ENCODE measurements at places on chromosomes 16 and 17.
A peak's percentile ranks its signal among the peaks of the same experiment; 100 is the strongest.

- no peak for DNase-seq
Measured at GRCh38 chr17:1414001-1414574, 14.1 kb upstream of the YWHAE start.

DNA sequence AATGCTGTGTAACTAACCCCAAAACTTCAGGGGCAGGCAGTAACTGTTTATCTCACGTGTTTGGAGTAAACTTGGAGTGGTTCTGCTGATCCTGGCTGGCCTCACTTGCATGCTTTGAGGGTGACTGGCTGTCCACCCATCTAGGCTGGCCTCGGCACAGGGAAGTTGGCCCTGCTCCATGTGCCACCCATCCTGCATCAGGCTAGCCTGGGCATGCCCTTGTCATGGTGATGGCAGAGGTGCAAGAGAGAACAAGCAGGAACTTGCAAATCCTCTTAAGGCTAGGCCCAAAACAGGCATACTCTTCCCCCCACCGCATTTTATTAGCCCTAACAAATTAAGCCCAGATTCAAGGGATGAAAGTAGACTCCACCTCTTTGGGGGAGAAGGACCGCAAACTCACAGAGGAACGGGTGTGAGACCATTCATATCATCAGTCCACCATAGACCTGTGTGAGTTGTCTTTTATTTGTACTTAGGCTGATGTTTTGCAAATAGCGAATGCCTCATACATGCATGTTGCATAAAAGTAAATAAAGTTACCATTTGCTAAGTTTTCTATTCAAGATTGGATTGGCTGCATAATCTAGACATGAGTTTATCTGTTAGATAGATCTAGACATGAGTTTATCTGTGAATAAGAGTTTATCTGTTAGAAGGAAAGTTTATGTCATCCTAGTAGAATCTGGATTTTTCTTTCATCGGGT is 221.0 kb downstream of the CCDC182 start:
- peak; percentile 57 for DNase-seq

DNA sequence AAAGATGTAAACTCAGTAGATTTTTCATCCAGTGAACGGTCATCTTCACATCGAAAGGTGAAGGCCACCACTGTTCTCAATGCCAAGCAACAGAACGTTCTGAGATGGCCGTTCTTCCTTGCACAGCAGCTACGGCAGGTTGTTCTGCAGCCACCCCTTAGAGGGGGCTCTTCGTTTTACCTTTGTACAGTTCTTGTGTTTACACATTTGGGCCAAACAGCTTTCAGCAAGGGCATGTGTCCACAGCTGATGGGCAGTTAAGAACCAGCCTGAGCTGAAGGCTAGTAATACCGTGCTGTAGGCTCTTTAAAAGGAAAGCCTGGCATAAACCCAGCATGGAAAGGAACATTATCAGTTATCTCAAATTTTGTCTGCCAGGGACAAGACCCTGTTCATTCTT is 15.9 kb downstream of the PLD6 start:
- no peak for DNase-seq

GRCh38 chr16:11099672-11100205 is 155.4 kb downstream of the CLEC16A start:
- DNase-seq, result no peak

DNA sequence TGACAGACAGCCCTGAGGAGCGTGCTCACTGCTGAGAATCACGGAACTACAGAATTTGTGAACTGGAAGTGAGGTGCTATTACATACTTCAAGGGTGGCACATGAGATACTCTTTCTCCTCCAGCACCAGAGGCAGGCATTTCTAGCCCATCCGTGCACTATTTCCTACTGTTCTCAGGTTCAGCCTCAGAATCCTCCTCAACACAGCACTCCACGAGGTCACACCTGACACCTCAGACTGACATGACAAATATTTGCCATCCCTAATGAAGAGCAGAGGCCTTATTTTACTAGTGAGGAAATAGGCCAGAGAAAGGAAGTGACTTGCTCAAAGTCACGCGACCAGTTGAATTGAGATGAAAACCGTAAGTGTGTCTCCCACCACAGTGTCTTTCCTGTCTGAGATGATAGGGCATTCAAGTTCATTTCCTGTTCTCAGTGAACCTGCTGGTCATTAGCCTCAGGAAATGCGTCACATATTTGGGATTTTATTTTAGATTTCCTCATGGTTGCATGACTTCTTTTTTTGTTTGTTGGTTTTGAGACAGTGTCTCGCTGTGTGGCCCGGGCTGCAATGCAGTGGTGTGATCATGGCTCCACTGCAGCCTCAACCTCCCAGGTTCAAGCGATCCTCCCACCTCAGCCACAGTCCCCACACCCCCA is 23.6 kb downstream of the SEZ6 start:
- DNase-seq, result no peak

Measured in Calu3 (cell line).